Kasumi-1 (cell line): ENCODE measurements at places on chromosomes 6 and 20.

DNA sequence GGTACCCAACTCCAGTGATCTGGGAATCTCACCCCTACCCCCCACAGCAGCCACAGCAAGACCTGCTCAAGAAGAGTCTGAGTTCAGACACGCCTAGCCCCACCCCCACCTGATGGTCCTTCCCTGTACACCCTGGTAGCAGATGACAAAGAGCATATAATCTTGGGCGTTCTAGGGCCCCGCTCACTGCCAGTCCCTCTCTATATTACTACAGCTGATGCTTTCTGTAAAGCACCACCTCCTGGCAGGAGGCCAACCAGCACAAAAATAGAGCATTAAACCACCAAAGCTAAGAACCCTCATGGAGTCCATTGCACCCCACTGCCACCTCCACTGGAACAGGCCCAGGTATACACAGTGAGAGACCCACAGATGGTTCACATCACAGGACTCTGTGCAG is 42.3 kb upstream of the FAM210B start:
- DNase-seq: no peak

DNA sequence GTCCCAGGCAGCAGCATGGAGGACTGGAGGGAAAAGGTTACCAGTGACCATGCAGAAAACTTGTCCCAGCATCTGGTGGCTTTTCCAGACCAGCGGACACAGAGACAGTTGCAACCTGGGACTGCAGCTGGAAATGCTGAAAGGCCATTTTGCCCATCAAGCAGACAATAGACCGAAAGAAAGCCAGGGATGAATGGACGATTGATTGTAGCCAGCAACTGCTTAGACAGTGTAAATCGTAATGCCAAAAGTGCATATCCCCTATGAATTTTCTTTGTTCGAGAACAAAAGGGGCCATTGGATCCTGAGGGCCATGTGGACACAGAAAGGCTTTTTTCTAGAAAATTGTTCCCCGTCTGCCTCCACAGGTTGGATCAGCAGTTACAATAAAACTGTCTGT is 115.7 kb downstream of the MBOAT1 start:
- DNase-seq: no peak

GRCh38 chr6:38387461-38387860 is 252.3 kb downstream of the BTBD9 start:
- no peak for DNase-seq

DNA sequence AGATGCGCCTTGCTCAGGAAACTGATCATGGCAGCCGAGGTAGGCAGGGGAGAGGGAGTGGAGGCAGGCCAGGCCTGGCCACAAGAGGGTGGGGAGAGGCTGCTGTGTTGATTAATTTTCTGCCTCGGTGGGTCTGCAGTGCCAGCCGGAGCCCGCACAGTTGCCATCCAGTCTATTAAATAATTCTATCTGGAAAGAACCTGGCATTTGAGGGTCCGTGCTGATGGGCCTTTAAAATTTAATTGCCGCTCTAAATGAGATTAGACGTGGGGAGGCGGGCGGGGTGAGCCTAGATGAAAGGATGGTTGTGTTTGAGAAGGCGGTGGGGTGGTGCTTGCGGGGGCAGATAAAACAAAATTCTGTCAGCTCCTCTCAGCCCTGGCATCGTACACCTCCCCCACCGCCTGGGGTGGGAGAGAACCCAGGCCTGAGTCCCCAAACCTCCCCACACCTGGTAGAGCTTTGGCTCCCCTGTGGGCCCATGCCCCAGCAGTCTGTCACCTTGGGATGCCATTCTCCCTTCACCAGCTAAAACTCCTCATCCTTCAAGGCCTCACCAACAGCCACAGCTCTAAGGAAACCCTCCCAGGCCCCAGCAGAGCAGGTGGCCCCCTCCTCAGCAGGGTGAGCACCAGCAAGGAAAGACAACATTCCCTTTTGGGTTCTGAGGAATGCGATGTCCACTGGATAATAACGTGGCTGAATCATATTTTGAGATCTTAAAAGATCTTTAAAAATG is 167.3 kb downstream of the GRM4 start:
- DNase-seq: no peak

DNA sequence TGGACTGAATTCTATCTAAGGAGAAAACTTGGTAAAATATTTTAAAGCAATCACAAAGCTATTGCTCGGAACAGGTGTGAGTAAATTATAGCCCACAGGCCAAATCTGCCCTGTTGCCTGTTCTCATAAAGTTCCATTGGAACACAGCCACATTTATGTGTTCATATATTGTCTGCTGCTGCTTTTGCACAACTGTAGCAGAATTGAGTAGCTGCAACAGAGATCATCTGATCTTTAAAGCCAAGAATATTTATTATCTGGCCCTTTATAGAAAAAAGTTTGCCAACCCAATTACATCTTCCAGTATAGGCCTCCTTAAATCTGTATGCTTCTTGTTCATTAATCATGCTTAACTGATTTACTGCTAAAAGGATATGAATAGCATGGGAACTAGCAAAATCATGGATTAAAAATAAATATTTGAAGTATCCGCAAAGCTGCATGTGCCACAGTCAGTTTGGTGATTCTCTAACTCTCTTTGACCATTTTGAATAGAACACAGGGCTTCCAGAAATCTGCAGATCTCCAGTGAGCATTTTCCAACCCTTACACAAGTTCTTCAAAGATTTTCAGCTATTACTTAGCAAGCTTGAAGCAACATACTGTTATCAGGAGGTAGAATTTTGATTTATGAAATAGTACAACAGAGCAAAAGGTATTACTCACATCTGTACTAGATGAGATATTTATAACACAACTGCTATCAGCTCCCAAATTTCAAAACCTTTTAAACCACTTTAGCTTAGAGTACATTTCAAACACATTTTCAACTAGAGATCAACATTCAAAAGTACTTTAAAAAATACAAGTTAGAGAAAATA is 312.6 kb upstream of the ID4 start:
- DNase-seq: no peak

- DNase-seq: no peak
Observed at GRCh38 chr6:78561015-78561414, 306.3 kb upstream of the IRAK1BP1 start.
